ENCODE measurements at places on chromosomes 2 and 18. TPM values are rescaled to one million over a fixed set of nuclear protein-coding genes. Genes with fewer than 3 reads are reported as not detected.

POTEE gene
- 0.21 TPM for total RNA-seq

MAIP1 gene
- 17.7 TPM for total RNA-seq

CCDC85A gene
- 16.9 TPM for total RNA-seq

ZSWIM2 gene
- not detected for total RNA-seq

REG1B gene
- not detected for total RNA-seq

MEP1B gene
- not detected for total RNA-seq

RTTN gene
- total RNA-seq, result 16.7 TPM

GRCh38 chr2:19955544-19956422 lies 34.1 kb downstream of the WDR35 start:
- DNase-seq, result peak; percentile 80

- no peak for DNase-seq
Measured at GRCh38 chr2:234488913-234489451, 7.9 kb downstream of the ARL4C start.

DNA sequence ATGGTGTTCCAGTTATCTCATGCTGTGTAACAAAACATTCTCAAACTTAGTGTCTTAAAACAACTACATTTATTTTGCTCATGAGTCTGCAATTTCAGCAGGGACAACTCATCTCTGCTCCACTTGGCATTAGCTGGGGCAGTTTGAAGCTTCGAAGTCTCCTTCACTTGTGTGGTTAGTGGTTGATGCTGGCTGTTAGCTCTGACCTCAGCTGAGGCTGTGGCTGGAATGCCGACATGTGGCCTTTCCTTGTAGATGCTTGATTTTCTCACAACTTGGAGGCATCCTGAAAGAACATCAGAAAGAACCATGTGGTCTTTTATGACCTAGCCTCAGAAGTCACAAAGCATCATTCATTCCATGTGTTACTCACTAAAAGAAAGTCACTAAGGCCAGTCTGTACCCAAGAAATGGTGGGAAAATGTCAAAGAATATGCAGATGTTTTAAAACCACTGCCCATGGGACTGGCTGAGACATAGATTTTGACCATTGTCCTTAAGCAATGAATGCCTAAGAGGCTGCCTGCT lies 3.8 kb upstream of the TMSB10 start:
- DNase-seq, result no peak

DNA sequence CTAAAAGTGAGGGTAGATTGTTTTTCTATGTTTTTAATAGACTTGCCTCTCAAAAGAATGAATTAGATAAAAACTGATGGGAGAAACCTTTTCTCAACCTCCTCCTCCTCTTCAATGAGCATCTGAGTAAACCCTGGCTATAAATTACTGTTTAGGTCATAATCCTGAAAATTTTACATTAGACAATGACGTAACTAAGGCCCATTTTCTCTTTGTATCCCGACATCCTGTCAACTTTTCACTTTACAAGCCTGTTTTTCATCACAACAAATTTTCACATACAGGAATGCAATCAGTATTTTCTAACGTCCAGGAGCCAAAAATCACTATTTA lies 1.3 kb downstream of the SPIRE1 start:
- DNase-seq, result no peak

- no peak for DNase-seq
Measured at GRCh38 chr2:224039770-224040440, 819 bp upstream of the SERPINE2 start.

DNA sequence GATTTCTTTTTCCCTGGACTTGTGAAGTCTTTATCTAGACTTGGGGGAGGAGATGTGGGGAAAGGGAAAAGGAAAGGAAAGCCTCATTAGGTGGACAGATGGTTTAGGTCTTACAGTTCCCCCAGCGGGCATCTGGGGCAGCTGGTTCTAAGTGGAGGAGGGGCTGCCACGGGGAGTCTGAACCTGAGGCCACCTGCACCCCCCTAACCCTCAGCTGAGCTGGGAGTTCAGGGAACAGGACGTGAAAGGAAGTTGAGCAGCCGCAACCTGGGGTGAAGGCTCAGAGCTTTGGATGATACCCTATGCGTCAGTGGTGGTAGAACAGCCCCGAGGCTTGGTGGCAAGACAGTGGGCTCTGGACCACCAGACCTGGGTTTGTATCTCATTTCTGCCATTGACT lies 26.8 kb downstream of the ITM2C start:
- DNase-seq, result no peak

DNA sequence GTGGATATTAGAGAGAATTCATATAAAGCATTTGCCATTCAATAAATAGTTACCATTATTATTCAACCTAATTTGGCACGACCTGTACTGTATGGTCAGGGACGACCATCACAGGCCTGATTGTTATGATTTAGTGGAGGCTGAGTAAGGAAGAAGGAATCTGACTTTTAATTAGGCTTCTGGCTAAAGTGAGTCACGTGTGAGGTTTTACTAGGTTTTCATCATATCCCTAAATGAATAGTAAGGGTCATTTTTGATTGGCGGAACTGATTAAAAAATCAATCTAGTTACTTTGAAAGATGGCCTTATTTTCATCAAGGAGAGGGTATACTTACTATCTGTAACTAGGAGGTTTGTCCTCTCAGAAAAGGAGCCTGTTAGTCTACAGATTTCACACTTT lies 143.4 kb downstream of the ADCYAP1 start:
- DNase-seq, result peak; percentile 53

- no peak for DNase-seq
Measured at GRCh38 chr2:112725545-112726457, 5.0 kb downstream of the NT5DC4 start.
